ENCODE measurements at places on chromosomes 1 and 21. TPM values are rescaled to one million over a fixed set of nuclear protein-coding genes. Genes with fewer than 3 reads are reported as not detected.

DCDC2B gene
- total RNA-seq: not detected

MSTO1 gene
- 92.4 TPM for total RNA-seq

E2F2 gene
- total RNA-seq: 23.5 TPM

LACTBL1 gene
- not detected for total RNA-seq

KRTAP7-1 gene
- total RNA-seq: not detected

CNTN2 gene
- total RNA-seq: 24.9 TPM

MYBPH gene
- total RNA-seq: not detected

EFNA3 gene
- total RNA-seq: 6.6 TPM

TP73 gene
- total RNA-seq: 1.5 TPM

LAMC2 gene
- total RNA-seq: not detected

OLIG2 gene
- total RNA-seq: 5.4 TPM

PLA2G2F gene
- not detected for total RNA-seq

S100A12 gene
- not detected for total RNA-seq

CRP gene
- not detected for total RNA-seq

FMO5 gene
- 0.36 TPM for total RNA-seq

SLC19A2 gene
- total RNA-seq: 12.6 TPM

FAM151A gene
- total RNA-seq: not detected

SH2D5 gene
- total RNA-seq: 3.2 TPM

TIE1 gene
- 2.2 TPM for total RNA-seq

PPIAL4G gene
- total RNA-seq: not detected

NPHS2 gene
- not detected for total RNA-seq

SLC30A1 gene
- 9.5 TPM for total RNA-seq

S100A8 gene
- total RNA-seq: not detected

NHLH1 gene
- total RNA-seq: 10.6 TPM

LMOD1 gene
- 0.19 TPM for total RNA-seq

COL24A1 gene
- 0.20 TPM for total RNA-seq

PRR9 gene
- not detected for total RNA-seq

RHBG gene
- not detected for total RNA-seq

KDF1 gene
- not detected for total RNA-seq

HFM1 gene
- total RNA-seq: 7.1 TPM

MATN1 gene
- total RNA-seq: 0.54 TPM

TRPM2 gene
- total RNA-seq: not detected

TXNDC12 gene
- total RNA-seq: 60.7 TPM

C4BPA gene
- not detected for total RNA-seq

OR2T29 gene
- total RNA-seq: not detected

PDZK1 gene
- total RNA-seq: 1.0 TPM

KANK4 gene
- total RNA-seq: 5.4 TPM

IKBKE gene
- total RNA-seq: 8.6 TPM

Measured in neural crest cell (in vitro differentiated cells).